Activated CD8-positive, alpha-beta memory T cell treated with anti-CD3 and anti-CD28 coated beads for 1 hour (primary cell): ENCODE measurements at places on chromosomes 4 and X.

DNA sequence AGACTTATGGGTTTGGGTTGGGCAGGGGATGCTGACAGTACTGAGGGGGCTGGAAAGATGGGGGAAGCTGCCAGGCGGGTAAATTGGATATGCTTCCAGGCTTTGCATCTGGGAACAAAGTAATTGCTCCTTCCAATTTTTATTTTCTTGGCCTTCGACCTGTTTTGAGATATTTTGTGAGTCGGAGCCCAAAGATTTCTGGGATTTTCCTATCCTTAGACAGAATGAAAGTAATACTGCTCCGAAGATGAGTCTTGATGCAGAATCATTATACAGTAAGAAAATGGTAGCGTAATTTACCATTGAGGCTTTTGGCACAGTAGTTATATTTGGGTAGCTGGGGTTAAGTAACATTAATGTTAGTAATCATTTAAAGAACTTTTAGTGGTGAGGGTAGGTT is 1.4 kb downstream of the SMARCA5 start:
- no peak for DNase-seq

- DNase-seq, result peak; percentile 62
Measured at GRCh38 chrX:69538321-69538876, 34.3 kb downstream of the NALF2 start.

GRCh38 chr4:184349283-184350039 is 124.9 kb downstream of the IRF2 start:
- no peak for DNase-seq

DNA sequence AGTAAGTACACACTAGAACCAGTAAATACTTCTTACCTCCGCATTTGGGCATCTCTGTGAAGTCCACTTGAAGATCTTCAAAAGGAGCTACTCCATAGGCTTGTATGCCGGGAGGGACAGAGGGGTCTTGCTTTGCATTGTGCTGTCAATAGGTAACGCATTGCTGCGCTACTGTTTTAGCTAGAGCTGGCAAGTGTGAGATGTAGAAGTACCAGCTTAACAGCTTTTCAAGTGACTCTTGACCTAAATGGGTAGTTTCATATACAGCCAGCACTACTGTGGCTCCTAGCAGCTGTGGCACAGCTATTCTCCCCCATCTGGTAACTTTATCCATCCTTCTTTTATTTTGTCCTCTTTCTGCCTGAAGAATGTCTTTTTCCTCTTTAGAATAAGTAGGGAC is 205.3 kb upstream of the KLF8 start:
- DNase-seq, result no peak

DNA sequence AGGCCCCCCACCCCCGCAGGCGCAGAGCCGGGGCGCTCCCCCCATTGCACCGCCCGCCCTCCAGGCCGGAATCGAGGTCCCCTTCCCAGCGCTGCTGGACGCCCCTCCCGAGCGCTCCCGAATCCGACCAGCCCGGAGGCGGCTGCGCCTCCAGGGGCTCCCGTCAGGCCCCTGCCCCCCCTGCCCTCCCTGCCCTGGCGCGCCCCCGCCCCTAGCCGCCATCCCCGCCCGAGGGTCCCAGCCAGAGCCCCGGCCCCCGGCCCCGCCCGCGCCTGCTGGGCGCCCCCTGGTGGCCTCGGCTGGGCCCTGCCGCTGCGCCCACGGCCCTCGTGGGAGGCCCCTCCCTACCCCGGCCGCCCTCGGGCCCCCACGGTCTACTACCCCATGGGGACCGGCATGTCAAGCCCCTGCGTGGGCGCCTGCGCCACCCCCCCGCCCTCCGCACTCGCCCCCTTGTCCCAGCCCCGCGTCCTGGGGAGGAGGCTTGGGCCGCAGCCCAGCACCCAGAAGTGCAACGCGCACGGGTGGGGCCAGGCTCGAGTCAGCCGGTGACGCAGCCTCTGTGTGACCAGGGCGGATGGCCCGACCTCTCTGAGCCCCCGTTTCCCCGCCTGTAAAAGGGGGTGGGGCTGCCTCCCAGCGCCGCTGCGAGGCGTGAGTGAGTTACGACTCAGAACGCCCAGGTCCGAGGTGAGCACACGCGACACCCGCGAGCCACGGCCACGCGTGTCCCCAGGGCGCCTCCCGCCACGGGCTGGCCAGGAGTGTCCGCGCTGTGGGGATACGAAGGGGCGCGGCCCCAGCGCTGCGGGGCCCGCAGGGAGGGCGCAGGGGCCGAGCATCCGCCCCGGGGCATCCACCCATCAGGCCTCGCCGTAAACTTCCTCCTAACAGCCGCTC is 104.9 kb downstream of the FAM53A start:
- peak; percentile 45 for DNase-seq
